ENCODE measurements at places on chromosomes 1 and 21.

- no peak for ATAC-seq
These were observed 15.3 kb downstream of the TOMM20 start for GRCh38 chr1:235113183-235113917.

DNA sequence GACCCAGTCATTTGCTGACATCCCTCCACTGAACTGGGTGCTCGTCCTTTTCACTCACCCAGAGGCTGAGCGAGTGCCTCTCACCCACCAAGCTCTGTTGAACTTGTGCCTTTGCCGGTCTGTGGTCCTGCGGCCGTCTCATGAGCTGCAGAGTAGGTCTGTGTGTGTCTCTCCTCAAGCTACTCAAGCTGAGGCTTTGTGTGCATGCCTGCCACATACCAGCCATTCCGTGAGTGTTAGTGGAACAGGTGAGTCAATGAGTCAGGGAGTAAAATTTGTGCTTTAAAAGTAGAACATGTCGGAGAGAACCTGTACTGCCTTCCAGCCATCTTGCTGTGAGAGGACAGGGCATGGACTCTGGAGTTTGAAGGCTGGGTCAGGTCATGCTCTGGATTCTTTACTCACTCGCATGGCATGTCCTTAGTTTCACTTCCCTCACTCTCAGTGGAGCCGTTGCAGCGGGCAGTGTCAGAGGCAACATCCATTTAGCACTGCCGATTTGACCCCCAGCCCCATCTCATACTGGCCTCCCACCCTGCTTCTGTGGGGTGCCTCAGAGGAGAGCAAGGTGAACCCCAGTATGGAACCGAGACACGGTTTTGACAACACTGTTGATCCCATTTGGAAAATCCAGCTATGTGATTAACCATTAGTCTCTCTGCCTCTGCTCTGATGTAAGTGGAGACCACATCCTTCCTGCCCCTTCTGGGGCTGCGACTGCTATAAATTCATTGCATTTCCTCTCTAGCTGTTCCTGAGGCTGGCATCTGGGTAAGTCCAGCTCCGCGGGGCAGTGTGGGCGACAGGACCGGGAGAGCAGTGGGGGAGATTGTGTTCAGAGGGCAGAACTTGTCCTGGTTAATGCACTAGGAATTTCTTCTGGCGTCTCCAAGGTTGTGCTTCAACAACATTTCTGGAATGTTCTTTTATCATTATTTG lies at the start of gene NLRP3:
TSS of gene NLRP3 (plus strand) at position 751 of the 939 bp plus-strand sequence. CDS start 2,628 bp downstream, outside the sequence.
- peak; percentile 94 for ATAC-seq

DNA sequence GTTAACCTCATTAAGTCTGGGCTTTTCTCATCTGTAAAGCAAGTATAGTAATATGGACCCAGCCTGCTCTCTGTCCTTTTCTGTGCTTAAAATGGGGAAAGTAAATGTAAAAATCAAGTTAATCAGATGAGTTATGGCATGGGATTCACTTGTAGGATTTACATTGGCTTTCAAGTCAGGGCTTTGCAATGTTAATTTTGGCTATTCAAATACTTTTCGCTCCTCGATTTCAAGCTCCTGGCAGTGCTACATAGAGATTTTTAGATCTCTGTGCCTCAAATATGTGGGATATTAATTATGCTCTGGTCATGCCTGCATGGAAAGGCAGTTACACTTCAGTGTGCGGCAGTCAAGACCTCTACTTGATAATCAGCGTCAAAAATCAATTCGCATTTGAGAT lies 709.8 kb downstream of the LTN1 start:
- no peak for ATAC-seq

- no peak for ATAC-seq
These were observed 1.2 kb downstream of the VSIG8 start for GRCh38 chr1:159861218-159861617.

GRCh38 chr1:241957692-241958494 lies at the start of gene BECN2:
Gene BECN2, plus strand, starts transcription at chr1:241957767. Its CDS starts 0 bp downstream, at chr1:241957767.
- ATAC-seq: no peak

DNA sequence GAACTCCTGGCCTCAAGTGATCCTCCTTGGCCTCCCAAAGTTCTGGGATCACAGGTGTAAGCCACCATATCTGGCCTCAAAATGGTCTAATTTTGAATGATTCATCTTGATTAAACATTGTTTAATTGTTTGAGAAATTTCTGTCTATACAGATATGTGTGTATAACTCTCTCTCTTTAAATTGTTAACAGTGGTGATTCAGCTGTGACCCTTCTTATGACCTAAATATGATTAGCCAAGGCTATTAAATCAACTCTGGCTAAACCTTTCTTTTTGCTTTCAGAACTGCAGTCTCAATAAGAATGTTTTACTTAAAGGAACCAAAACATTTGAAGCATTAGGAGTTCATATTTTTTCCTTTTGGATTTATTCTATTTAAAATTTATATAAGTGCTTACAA lies 19.2 kb upstream of the B3GALT5 start:
- no peak for ATAC-seq

- peak; percentile 25 for ATAC-seq
These were observed 142.5 kb downstream of the SYT2 start for GRCh38 chr1:202567738-202568137.
